ENCODE measurements at places on chromosomes 4 and X.

GRCh38 chr4:75398501-75398900, 115.7 kb downstream of the RCHY1 start:
- DNase-seq: no peak

- DNase-seq: no peak
Measured at GRCh38 chr4:96092151-96092705, 252.3 kb downstream of the PDHA2 start.

DNA sequence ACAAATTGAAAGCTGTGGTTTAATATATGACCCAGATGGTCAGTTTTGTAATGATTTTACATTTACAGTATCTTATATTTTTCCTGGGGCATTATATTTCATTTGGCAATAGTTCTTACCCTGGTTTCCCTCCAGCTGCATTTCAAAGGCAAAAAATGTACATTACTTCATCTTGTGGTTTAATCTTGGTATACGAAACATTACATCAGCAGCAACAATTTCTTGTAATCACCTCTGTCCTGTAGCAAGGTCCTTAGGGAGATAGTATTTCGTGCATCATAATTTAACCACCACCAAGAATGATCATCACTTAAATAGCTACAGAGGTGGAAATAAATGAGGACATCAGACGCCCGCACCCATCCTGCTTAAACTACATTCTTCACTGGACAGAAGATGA, 48.8 kb downstream of the HS6ST2 start:
- no peak for DNase-seq

DNA sequence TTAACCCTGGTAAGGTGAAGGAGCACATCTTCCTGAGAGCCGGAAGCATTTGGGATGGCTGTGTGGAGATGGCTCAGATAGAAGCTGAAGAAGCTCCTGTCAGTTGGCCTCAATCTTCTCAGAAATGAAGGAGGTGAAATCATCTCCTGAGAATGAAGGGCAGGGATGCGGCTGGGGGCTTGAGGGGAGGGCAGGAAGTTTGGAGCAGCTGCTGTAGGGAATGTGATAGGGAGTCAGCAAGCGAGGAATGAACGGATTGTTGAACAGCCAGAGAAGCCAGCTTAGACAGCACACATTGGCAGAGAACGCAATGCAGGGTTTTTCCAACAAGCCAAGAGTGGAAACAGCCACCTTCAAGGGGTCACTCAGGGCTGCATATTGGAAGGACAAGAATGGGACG, 10.0 kb downstream of the KCNE5 start:
- DNase-seq: no peak

GRCh38 chr4:182491719-182492118, 248.5 kb downstream of the TENM3 start:
- DNase-seq: no peak

- DNase-seq: no peak
Measured at GRCh38 chr4:84915396-84915780, 51.1 kb downstream of the WDFY3 start.

DNA sequence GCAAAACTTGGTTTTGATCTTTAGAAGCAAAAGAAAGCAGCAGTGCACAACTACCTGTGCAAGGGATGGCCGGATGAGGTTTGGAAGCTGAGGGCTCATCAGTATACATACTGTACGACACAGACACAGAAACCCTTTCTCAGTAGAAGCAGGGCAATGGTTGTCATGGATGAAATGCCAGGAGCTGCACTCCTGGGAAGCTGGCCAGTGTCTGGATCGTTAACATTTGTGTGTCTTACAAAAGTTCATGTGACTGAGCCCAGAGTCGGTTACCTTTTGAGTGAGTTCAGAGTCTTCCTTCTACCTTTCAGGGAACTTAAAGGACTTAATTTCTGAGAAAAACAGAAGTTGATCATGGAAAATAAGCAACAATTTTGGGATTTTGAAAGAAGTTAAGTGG, 230.3 kb downstream of the APBB2 start:
- no peak for DNase-seq

GRCh38 chrX:115948018-115948923, 222.3 kb upstream of the AGTR2 start:
- DNase-seq: no peak

DNA sequence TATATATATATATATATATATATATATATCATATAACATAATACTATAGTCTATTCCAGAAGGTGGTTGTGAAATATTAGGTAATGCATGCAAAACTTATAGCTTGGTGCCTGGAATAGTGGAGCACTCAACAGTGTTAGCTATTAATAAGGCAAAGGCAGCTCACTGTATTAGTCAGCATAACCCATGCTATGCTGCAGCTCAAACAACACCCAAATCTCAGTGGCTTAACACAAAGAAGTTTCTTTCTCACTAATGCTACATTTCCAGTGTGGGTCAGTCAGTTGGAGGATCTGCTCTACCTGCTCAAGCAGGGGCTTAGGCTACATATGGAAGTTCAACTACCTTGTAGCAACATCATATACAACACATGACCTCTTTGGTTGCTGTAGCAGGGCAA, 5.2 kb upstream of the RPGR start:
- DNase-seq: no peak

- DNase-seq: no peak
Measured at GRCh38 chr4:109410776-109411175, 22.8 kb upstream of the SEC24B start.

GRCh38 chr4:90317785-90318184, 190.6 kb downstream of the CCSER1 start:
- no peak for DNase-seq

GRCh38 chr4:125538670-125539069, 223.9 kb downstream of the FAT4 start:
- no peak for DNase-seq

DNA sequence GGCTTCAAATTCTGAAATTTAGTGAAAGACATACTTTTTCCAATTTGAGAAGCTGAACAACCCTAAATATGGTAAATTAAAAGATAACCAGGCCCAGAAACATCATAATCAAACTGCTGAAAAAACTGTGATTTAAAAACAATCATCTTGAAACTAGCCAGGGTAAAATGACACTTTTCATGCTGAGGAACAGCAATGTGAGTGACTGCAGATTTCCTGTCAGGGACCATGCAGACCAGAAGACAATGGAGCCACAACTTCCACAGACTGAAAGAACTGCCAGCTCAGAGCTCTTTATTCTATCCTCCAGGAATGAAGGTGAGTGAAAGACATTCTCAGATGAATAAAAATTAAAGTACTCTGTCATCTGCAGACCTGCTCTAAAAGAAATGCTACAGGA, 73.3 kb downstream of the NAT8L start:
- DNase-seq: no peak

DNA sequence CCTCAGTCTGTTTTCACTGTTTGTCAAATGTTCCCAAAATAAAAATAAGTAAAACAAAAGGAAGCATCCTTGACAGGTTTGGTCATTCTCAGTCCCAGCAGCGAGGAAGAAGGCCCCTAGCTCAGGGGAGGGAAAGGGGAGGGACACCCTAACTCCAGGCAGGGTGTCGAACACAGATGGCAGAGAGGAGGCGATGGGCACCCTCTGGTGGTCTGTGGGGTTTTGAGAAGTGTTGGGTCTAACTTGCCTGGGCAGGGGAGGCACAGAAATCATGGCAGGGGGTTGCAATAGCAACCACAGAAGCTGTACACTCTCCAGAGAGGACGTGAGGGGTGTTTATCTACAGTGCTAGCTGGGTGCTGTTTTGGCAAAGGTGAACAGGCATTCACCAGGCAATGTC, 229.8 kb upstream of the SFRP2 start:
- DNase-seq: no peak

GRCh38 chrX:17082831-17083230, 136.4 kb downstream of the REPS2 start:
- no peak for DNase-seq

Data from activated T-helper 1 cell treated with Interleukin-2 at 50 U/mL for 16 hours (primary cell).